Activated T-helper 2 cell treated with anti-CD3 and anti-CD28 coated beads, Interferon-gamma antibody, Interleukin-2, Interleukin-4, amounts not matched to agents 10 μg/mL and 5 μg/mL and 100 μg/mL, durations not matched to agents 14 hours and 24 hours and 36 hours (primary cell): ENCODE measurements at places on chromosomes 4 and X. TPM values are rescaled to one million over a fixed set of nuclear protein-coding genes. Genes with fewer than 3 reads are reported as not detected.

BEND2 gene
- not detected in 2 replicates for total RNA-seq

ARMCX1 gene
- 0.82 and 1.1 TPM in 2 replicates for total RNA-seq

GRCh38 chr4:102778720-102779119, 18.0 kb upstream of the MANBA start:
- DNase-seq, result no peak

- no peak for DNase-seq
Observed at GRCh38 chr4:138775489-138775888, 240.1 kb upstream of the NOCT start.

DNA sequence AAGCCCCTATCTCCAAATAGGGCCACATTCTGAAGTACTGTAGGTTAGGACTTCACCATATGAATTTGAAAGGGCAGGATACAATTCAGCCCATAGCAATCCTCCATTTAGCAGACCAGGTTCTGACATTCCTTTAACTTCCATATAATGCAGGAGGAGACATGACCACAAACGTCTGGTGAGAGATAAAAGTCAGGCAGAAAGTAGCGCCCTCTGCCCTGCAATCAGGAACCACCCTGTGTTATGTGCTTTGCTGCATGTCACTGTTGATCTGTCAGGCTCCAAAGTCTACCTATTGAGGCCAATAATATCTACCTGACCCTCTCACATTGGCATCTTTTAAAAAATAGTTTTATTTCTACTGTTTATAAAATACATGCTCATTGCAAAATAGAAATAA, 30.2 kb upstream of the SEPSECS start:
- no peak for DNase-seq

DNA sequence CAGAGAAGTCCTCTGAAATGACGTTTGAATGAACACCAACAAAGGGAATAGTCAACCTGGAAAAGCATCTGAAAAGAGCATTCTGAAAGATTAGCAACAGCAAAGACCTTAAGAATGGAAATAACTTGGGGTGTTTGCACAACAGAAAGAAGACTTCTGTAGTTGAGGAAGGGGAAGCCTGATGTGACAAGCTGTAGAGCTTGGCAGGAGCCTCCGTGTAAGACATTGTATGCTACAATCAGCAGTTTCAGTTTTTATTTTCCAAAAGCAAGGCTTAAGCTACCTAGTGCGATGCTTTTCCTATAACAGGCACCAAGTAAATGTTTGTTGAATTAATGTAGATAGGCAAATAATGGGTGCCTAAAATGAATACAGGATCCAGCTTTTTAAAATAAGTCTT, 484.0 kb downstream of the SPRY1 start:
- DNase-seq, result no peak

GRCh38 chrX:12973561-12974304, 1.2 kb upstream of the TMSB4X start:
- no peak for DNase-seq

GRCh38 chrX:97268182-97268680, 384.5 kb downstream of the RPA4 start:
- no peak for DNase-seq

KCTD8 gene
- not detected in 2 replicates for total RNA-seq

CPZ gene
- total RNA-seq, result not detected in 2 replicates

SLAIN2 gene
- total RNA-seq, result 60.4 and 67.1 TPM in 2 replicates

DNA sequence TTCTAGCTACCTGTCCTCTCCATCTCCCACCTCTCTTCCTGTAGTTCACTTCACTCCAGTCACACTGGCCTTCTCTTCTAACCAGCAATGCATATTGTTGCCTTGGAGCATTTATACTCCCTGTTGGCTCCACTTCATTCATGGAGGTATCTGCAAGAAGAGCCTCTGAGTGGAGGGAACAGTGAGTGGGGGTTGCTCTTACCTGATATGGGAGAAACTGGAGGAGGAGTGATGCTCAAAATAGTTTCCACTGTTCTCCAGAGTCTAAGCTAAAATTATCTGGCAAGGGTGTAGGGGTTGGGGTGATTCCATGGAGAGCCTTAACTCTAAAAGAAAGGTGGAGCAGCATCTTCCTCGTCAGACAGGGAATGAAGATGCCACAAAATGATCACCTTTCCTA, 28.9 kb upstream of the DDX53 start:
- no peak for DNase-seq

RS1 gene
- total RNA-seq, result not detected in 2 replicates

MAGEA4 gene
- not detected in 2 replicates for total RNA-seq

GRCh38 chrX:150196285-150196684, 166.8 kb upstream of the MAMLD1 start:
- DNase-seq, result no peak

NWD2 gene
- total RNA-seq, result not detected in 2 replicates

EMCN gene
- total RNA-seq, result not detected in 2 replicates

- DNase-seq, result no peak
Observed at GRCh38 chr4:94244829-94245185, 37.1 kb downstream of the SMARCAD1 start.

IL3RA gene
- 6.8 and 7.4 TPM in 2 replicates for total RNA-seq

GRCh38 chrX:57817302-57817701, 93.0 kb downstream of the ZXDA start:
- no peak for DNase-seq

MAP7D2 gene
- 0.21 and 0.46 TPM in 2 replicates for total RNA-seq

DNA sequence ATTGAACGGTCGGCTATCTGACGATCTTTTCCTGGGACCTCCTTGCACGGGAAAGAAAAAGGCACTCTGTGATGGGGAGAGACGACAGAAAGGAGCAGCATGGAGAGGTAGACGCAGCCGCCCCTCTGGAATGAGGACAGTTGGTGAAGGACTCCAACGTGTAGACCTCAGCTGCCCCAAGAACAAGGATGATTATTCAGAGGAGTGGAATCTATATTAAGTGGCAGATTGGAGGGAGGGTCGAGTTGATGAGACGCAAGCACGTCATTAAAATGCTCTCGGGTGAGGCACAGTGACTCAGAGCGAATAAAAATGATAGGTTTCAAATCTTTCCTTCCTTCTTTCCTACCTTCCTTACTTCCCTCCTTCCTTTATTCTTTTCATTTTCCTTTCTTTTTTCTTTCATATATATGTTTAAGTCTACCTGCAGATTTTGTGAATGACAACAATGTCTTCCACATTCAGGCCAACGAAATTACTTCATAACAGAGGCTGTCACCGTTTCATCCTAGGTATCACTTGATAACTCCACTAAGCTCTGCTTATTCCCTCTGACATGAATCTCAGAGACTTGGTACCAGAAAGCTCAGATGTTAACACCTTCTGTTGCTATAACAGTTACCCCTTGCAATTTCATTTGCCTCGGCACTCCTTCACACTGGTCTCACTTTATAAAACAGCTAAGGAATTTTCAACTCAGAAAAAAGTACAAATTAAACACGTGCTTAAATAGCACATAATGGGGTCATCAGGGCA, 110.0 kb upstream of the PPARGC1A start:
- no peak for DNase-seq

GPRIN3 gene
- total RNA-seq, result 10.7 and 11.6 TPM in 2 replicates

CT45A5 gene
- not detected in 2 replicates for total RNA-seq

DCAF8L1 gene
- total RNA-seq, result not detected in 2 replicates

DNA sequence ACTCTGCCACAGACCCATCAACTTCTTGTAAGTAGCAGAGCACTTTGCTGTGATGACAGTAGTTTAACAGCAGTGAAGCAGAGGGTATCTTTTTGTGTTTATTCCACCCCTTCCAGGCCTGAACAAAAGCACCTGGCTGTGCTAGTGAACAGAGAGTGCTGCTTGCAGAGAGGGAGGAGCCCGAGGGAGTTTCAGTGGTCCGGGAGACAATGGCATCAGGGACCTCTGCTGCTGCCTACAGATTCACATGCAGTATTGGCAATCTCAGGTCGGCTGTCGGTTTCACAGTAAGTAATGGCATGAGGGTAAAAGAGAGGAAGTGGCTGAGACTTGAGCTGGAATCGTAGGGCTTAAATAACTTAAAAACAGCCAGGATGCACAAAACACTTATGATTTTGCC, 755.8 kb downstream of the RPA4 start:
- DNase-seq, result no peak

DNA sequence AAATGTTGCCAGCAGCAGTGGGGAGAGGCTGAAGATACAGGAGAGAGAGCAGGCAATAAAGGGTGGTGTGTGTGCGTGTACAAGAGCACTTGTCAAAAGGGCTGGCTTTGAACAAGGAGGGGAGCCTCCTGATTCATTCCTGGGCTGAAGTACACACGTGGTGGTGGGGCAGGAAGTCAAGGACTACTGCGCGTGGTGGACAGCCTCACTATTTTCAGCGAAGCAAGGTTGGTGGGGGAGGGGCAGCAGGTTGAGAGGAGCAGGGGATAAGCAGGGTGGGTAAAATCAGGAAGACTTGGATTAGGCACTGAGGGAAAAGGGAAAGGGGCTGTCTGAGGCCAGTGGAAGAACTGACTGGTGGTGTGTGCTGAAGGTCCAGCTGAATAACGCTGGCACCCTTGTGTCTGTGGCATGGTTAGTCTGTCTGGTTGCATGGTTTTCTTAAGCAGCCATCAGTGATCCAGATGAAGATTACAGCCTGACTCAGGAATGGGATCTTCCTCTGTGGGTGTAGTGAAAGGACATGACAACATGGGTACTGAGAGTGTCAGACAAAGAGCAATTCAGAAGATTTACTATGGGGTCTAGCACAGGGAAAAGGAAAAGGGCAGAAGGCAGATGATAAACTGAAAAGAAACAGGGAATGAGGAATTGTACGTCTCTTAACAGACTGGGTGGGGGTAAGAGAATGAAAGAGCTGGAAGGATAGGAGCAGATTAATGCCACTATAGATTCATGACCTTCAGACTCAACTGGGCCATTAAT, 149.8 kb downstream of the CHM start:
- DNase-seq, result no peak

EDA2R gene
- total RNA-seq, result 1.8 and 2.3 TPM in 2 replicates

- DNase-seq, result peak; percentile 10
Observed at GRCh38 chrX:17788439-17788838, 51.1 kb downstream of the SCML1 start.

DNA sequence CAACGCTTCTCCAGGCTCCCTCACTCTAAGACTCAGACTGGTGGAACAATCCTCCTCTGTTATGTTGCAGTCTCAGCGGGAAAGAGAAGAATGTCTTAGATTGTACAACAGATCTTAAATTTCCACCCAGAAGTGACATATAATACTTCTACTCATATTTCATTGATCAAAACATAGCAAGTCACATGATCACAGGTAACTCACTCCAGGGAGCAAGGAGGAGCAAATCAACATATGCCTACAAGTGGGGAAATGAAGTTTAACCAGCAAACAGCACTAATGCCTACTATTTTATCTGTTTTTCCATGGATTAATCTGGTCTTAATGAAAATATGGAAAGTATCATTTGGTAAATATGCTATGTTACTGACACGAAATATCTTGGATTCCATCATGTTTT, 819.8 kb downstream of the CCSER1 start:
- no peak for DNase-seq

DNA sequence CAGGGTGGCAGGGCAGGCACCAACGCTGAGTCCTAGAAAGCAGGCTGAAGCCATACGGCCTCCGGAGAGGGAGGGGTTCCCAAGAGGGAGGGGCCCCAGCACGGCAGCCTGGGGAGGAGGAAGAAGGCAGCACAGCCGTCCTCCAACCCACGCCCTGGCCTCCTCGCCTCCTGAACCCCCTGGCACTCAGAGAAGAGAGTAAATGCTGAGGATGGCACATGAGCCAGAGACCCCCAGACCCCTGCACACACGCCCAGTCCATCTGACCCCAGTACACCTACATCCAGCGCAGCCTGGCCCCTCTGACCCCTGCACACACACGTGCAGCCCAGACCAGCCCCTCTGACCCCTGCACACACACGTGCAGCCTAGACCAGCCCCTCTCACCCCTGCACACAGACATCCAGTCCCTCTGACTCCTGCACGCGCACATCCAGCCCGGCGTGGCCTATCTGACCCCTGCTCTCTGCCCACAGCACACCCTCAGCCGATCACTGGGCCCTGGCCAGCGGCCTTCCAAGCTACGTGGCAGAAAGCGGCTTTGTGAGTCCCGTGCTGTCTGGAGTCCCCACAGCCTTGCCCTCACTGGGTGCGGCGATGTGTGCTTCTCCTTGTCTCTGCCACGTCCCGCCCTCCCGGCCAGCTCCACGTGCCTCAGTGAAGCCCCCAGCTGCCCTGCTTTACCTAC, 18.5 kb downstream of the ATP5ME start:
- DNase-seq, result no peak
